ENCODE measurements at places on chromosomes 7 and 10.

GRCh38 chr10:120982507-120982906, 131.3 kb downstream of the WDR11 start:
- DNase-seq = no peak

GRCh38 chr10:129770286-129770685, 193.8 kb downstream of the EBF3 start:
- no peak for DNase-seq

DNA sequence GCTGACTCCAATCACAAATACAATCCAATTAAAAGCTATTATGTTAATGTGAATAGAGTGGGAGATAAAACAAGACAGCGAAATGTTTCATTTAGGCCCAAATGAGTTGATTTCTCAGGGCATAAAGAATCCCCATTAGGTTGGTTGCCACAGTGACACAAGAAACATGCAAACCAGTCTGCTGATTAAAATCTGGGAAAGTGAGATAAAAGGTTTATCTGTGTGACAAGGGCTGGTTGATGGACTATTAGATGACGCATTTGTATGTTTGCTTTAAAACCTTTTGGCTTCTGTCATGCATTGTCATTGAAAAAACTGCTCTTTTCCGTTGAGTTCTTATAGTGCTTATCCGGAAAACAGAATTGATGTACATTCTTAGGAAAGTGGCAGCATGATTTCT, 658.2 kb downstream of the GATA3 start:
- DNase-seq = no peak

- no peak for DNase-seq
These were observed 88.6 kb downstream of the DYNC2I1 start for GRCh38 chr7:158944950-158945349.

DNA sequence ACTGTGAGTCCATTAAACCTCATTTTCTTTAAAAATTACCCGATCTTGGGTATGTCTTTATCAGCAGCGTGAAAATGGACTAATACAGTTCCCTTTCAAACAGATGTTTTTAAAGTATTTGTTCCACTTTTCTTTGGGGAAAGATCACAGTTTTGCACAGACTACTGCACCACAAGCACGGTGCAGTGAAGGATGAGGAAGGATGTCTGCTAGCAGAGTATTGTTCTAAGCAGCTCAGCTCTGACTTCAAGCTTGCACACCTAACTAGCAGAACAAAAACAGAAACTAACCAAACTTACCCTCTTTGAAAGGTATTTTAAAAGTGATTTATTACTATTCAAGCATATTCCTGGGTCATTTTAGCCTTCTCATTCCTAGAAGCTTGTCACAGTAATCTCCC, 20.0 kb downstream of the THNSL1 start:
- no peak for DNase-seq

DNA sequence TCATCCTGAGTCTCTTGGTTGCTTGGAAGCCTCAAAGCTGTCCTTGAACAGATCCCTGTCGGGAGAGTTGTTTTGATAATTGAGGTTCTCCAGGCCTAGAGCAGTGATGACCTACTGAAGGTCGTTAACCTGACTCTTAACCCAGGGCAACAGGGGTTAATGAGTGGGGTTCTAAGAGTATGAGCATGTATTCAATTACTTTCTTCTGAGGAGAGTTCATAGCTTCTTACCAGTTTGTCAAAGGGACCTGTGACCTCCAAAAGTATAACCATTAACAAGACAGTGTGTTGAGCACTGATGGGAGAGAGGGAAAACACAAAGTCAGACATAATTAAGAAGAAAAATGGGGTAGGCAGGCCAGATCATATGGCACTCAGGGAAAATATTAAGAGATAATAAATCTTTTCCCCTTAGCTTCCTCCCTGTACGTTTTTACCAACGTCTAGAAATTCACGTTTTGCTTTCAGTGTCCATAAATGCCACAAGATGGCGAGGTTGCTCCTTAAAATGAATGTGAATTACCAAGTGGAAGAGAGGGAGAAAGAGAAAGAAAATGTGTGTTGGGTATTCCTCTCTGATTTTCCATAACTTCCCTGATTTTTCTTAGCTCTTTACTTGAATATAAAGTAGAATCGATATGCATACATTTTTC, 97.6 kb downstream of the SUGCT start:
- DNase-seq = peak; percentile 9

DNA sequence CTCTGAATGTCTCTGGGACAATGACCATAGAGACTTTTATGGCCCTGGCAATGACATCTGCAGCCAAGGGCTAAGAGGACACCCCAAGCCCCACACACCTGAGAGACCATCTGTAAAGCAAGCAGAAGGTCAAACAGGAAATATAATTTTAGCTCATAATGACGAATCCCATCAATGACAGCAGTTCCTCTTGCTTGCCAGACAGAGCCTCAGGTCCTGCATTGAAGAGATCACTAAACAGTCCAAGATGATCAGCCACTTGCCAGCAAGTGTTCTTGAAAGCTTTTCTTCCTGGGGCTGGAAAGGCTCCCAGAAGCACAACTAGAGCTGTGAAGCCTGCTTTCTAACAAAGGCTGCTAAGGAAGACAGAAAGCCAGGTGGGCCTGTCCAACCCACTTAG, 993.7 kb upstream of the AUTS2 start:
- no peak for DNase-seq

- no peak for DNase-seq
These were observed 652 bp downstream of the PCGF5 start for GRCh38 chr10:91220954-91221675.

- no peak for DNase-seq
These were observed 7.6 kb downstream of the LRIT2 start for GRCh38 chr10:84217746-84218145.

DNA sequence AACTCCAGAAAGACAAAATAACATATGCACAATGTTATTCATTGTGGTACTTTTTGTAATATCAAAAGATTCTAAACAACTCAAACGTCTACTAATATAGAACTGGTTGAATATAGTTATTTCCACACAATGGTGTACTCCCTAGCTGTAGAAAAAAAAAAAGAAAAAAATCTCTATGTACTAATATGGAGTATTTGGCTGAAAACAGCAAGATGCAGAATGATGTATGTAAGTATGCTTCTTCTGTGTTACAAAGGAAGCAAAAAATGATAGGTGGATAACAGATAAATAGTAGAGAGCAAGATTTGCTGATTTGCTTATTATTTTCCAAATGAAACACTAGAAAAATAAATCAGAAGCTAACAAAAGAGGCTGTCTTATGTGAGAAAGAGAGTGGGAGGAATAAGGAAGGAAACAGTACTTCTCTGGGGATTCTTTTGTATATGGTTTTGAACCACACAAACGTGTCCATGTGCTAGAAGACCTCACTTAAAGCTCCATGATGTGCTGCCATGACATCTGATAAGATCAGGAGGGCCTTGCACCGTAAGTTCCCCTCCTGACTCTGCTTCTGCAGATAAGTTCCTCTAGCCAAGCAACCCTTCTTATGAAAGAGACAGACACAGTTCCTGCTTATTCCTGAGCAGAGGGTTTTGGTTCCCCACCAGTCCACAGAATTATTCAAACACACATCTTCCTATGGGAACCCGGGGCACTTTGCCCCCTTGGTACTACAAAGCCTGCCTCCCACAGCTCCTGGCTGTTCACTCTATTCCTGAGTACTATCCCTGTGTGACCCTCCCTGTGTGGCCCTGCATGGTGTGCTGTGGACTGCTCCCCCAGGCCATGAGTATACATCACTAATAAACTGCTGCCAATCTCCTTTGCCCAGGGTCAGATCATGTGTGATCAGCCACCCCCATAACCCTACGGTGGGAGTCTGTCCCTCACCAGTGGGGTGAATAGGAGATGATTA, 159.1 kb downstream of the CCDC71L start:
- DNase-seq = no peak

- no peak for DNase-seq
These were observed 222.9 kb upstream of the SH2B2 start for GRCh38 chr7:102063690-102064180.

DNA sequence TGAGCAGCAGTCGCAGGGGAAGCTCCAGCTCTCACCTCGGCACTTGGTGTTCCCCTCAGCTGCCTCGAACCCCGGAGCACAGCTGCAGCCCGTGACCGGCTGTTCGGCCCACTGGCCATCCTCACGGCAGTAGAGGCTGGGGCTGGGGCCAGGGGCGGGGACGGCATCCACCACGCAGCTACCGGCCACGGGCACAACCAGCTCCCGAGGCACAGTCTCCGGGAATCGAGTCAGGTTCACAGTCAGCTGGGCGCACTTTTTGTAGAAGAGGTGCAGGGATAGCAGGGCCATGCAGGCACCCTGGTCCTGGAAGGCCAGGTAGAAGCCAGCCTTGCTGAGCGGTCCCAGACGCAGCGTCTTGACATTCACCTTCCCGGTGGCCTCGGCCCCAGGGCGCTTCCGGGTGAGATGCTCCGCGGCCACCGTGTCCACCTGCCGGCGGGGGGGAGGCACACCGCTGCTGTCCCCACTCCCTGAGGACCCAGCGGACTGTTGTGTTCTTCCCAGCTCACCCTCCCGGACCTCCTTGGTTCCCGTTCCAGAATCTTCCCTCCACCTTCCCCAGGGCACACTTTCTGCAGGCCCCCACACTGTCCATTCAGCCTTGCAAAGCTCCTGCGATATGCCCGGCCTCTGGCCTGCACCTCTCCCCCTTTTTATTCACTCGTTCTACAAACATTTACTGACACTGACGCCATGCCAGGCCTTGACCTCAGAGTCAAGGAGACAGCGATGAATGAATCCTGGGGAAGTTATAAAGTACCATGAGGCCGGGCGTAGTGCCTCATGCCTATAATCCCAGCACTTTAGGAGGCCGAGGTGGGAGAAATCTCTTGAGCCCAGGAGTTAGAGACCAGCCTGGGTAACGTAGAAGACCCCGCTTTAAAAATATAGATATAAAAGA, 4.8 kb downstream of the EPHB4 start:
- no peak for DNase-seq

- DNase-seq = peak; percentile 34
These were observed 1.0 kb downstream of the PAXIP1 start for GRCh38 chr7:155001756-155002410.

- no peak for DNase-seq
These were observed 53.8 kb downstream of the KCTD7 start for GRCh38 chr7:66682350-66683093.

DNA sequence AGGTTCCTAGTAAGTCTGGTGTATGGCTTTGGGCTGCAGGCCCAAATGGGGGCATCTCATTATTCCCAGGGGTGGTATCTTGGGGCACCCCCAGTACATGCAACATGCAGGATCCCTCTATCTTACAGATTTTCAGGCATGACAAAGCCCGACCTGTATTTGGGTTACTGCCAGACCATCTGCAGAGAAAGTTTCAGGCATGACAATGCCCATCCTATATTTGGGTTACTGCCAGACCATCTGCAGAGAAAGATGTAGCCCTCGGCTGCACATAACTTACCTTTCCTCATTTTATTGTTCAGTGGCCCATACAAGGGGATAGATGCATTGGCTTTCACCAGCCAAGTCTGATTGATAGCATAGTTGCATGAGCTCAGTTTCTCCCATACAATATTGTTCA, 112.2 kb upstream of the RAB18 start:
- DNase-seq = no peak

DNA sequence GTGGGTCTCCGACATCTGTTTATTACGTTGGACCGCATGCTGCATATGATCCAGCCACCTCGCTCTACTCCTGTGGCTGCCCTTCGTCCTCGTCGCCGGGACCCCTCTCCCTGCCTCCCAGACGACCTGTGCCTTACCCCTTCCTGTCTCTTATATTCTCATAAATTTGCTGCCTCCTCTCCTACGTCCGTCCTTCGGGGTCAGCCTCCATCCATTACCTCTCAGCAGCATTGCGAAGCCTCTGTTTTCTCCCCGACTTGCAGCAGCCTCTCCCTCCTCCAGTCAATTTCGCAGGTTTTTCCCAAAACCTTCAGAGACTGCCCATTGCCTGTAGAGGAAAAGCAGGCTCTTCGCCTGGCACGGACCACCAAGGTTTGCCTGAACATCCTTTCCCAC, 39.4 kb upstream of the LEP start:
- DNase-seq = no peak

DNA sequence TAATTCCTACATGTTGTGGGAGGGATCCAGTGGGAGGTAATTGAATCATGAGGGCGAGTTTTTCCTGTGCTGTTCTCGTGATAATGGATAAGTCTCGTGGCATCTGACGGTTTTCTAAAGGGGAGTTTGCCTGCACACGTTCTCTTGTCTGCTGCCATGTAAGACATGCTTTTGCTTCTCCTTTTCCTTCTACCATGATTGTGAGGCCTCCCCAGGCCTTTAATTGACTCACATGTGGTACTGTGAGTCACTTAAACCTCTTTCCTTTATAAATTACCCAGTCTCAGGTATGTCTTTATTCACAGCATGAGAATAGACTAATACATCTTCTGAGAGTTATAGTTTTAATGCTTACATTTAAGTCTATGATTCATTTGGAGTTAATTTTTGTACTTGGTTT, 22.6 kb upstream of the CPN1 start:
- no peak for DNase-seq

- DNase-seq = no peak
These were observed 61.5 kb upstream of the RAPGEF5 start for GRCh38 chr7:22418251-22419046.

GRCh38 chr10:47013507-47014154, 102.4 kb downstream of the PTPN20 start:
- DNase-seq = no peak

- peak; percentile 33 for DNase-seq
These were observed 118.3 kb downstream of the KLF6 start for GRCh38 chr10:3666525-3667302.

GRCh38 chr10:71621231-71622153, 98.1 kb downstream of the C10orf105 start:
- DNase-seq = no peak

DNA sequence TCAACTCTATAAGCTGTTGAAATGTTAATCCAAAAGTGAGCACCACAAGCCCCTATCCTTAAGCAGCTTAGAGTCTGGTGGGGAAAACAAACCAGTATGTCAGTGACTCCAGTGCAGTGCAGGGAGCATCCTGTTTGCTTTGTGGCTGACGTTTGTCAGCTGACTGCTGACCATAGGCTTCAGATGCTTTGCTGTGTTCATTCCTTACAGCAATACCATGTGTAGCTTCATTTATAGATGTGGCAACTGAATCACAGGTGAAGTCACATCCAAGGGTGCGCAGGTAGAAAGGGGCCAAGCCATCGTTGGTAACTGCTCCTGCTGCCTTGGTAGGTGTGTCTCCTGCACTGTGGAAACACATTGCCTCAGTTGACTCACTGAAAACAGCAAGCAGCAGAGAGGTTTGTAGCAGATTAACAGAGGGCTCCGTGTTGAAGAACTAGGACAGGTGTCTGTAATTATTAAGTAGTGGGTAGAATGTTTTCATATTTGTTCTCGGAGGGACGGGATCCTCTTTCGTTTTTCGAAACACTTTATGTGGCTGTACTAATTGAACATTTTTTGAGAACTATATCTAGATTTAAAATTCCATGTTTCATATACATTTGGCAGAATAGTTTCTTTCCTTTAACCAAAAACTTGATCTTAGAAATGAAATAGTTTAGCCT, 2.0 kb downstream of the INSIG1 start:
- peak; percentile 50 for DNase-seq

DNA sequence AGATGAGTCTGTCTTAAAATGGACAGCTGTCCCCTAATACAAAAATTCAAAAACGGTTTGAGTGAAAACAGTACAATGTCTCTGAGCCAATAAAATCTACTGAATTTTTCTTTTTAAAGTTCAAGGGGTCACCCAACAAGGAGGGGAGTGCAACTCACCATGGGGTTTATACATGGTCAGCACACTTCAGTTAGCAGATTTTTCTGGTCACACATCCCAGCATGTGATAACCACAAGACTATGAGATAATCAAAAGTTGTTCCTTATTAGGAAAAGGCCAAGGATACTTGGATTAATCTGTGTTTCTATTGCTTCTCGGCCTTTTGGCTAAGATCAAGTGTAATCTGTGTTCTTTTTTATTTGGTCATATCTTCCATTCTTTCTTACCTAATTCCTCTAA, 31.6 kb downstream of the ABCB5 start:
- DNase-seq = no peak

Data from CD4-positive, alpha-beta T cell treated with Interleukin-12 subunit alpha and Interleukin-12 subunit beta, for 1 hour (primary cell).